ENCODE measurements at places on chromosomes 11 and 22. TPM values are rescaled to one million over a fixed set of nuclear protein-coding genes. Genes with fewer than 3 reads are reported as not detected.

DNA sequence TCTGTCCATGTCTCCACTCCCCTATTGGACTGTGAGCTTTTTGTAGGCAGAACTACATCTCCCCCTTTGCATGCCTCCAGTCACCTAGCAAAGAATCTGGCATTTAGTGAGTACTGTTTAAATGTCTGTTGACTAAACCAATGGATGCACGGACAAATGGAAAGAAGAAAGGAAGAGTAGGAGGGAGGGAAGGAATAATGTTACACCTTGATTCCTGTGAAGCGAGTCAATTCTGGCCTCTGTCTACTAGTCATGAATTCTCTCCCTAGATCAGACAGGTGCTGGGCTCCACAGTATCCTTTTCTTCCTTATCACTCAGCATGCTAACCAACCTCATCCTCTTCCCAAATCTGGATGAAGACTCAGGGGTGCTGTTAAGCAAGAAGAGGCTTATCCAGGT lies 33.6 kb downstream of the GALNT18 start:
- no peak overlapping the region for H3K4me3 ChIP-seq
- no peaks in the 10 kb centered on the region for H3K27me3 ChIP-seq
- no peak overlapping the region for H3K27ac ChIP-seq
- H3K4me1 ChIP-seq = no peaks in the 10 kb centered on the region
- no peaks in the 10 kb centered on the region for H3K36me3 ChIP-seq

DNA sequence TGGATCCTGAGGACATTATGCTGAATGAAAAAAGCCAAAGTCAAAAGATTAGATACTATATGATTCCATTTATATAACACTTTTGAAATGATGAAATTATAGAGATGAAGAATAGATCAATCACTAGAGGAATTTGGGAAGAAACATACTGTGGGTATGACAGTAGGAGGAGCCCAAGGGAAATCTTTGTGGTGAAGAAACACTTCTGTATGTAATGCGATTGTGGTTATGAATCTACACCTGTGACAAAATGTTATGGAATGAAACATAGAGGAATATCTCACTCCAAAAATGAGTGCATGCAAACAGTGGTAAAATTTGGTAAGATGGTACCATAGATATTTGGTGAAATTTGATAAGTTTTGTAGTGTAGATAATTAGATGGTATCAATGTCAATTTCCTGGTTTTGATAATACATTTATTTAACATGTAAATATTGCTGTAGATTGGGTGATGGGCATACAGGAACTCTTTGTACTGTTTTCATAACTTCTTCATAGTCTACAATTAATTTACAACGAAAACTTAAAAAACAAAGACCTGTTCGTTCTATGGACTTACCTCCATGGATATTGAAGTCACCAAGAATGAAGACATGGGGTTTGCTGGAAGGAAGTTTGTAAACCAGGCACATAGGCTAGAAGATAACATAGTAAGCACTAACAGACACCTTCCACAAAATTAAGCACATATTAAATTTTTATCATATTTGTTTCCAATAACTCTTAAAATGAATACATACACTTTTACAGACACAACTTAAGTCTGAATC lies 11.5 kb downstream of the MRGPRX1 start:
- no peaks in the 10 kb centered on the region for H3K27me3 ChIP-seq
- H3K4me1 ChIP-seq = no peaks in the 10 kb centered on the region
- no peak overlapping the region for H3K27ac ChIP-seq
- no peaks in the 10 kb centered on the region for H3K36me3 ChIP-seq

GRCh38 chr22:19808873-19809478 lies 45.7 kb downstream of the GNB1L start:
- no peaks in the 10 kb centered on the region for H3K27me3 ChIP-seq
- no peaks in the 10 kb centered on the region for H3K36me3 ChIP-seq
- no peak overlapping the region for H3K4me3 ChIP-seq
- no peak overlapping the region for H3K27ac ChIP-seq

CDC42BPG gene
- 16.8 TPM for total RNA-seq

PHOX2A gene
- 0.35 TPM for total RNA-seq

LRRC74B gene
- not detected for total RNA-seq

C22orf42 gene
- total RNA-seq = not detected

DNA sequence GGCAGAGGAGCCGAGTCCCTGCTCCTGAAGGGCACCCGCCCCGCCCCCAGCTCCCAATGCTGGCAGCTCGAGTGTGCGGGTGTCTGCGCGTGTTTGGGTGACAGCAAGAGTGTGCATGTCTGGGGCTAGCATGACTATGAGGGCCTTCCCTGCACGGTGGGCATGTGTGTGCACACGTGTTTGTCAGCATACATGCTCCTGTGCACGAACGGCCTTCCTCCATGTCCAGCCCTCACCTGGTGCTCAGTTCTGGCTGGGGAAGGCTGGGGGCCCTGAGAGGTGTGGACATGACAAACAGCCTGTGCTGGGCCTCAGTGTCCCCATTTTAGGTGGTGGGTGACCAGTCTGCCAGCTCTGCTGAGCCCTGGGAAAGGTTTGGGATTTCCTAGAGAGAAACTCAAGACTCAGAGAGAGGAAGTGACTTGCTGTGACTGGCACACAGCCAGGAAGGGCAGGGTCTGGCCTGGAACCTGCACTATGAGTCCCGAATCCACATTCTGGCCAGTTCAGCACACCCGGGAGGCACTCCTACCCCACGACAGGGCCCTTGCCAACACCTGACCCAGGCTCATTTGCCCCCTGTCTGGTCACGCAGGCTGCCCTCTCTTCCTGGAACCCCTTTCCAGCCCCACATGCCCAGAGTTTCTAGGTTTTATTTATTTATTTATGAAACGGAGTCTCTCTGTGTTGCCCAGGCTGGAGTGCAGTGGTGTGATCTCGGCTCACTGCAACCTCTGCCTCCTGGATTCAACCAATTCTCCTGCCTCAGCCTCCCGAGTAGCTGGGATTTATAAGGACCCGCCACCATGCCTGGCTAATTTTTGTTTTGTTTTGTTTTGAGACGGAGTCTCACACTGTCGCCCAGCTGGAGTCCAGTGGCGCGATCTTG lies 3.3 kb upstream of the SHISA8 start:
- peaks cover 8% of the 10 kb centered on the region for H3K4me1 ChIP-seq
- H3K27ac ChIP-seq = no peak overlapping the region
- no peaks in the 10 kb centered on the region for H3K36me3 ChIP-seq
- H3K27me3 ChIP-seq = no peaks in the 10 kb centered on the region

DNA sequence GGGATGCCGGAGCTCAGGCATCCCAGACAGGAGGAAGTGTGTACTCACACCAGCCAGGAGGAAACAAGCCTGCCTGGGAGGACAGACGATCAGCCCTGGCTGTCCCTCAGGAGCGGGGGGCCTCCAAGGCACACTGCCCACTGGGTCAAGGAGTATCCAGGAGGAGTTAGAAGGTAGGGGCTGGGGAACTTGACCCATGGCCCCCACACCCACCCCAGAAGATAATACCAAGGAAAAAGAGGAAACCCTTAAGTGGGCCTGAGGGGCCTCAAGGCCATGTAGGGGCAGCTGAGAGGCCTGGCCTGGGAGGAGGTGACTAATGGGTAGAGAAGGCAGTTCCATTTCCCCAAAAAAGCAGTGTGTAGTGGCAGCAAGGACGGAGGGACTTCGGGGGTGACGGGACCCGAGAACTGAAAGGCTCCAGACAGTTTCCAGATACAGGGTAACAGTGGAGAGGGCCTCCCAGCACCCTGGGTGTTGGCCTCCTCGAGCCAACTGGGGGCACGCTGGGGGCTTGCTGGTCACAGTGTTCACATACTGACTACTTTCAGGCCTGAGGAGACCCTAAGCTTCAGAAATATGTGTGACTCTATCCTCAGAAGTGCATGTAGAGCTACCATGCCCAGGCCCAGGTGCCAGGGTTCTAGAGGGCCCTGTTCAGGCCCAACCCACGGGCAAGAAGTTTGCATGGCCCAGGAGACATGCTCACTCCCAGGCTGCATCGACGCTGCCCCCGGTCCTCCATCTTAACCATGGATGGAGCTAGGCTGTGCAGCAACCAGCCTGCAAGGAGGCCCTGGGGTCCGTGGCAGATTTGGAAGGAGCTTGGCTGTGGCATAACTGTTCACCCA lies 75.7 kb upstream of the PITPNB start:
- H3K4me1 ChIP-seq = no peaks in the 10 kb centered on the region
- no peak overlapping the region for H3K4me3 ChIP-seq
- no peak overlapping the region for H3K27ac ChIP-seq
- no peaks in the 10 kb centered on the region for H3K27me3 ChIP-seq

WBP2NL gene
- total RNA-seq = 1.8 TPM

GRCh38 chr11:47860536-47860935 lies 12.4 kb upstream of the NUP160 start:
- no peak overlapping the region for H3K27ac ChIP-seq
- no peak for DNase-seq
- H3K4me1 ChIP-seq = peaks cover 5% of the 10 kb centered on the region
- H3K4me3 ChIP-seq = no peak overlapping the region
- no peaks in the 10 kb centered on the region for H3K27me3 ChIP-seq
- no peaks in the 10 kb centered on the region for H3K36me3 ChIP-seq

GRCh38 chr22:45268958-45269844 lies 15.5 kb upstream of the UPK3A start:
- peak; percentile 96 for DNase-seq
- H3K4me3 ChIP-seq = peak overlapping the region; percentile 16
- H3K27me3 ChIP-seq = no peaks in the 10 kb centered on the region
- H3K27ac ChIP-seq = no peak overlapping the region
- H3K4me1 ChIP-seq = peaks cover 4% of the 10 kb centered on the region

- H3K27ac ChIP-seq = no peak overlapping the region
- DNase-seq = no peak
- H3K27me3 ChIP-seq = no peaks in the 10 kb centered on the region
- no peaks in the 10 kb centered on the region for H3K36me3 ChIP-seq
- no peak overlapping the region for H3K4me3 ChIP-seq
These were observed 38.5 kb upstream of the NUP50 start for GRCh38 chr22:45125188-45125587.

- no peaks in the 10 kb centered on the region for H3K27me3 ChIP-seq
- no peaks in the 10 kb centered on the region for H3K36me3 ChIP-seq
- H3K4me1 ChIP-seq = peaks cover 18% of the 10 kb centered on the region
- no peak overlapping the region for H3K27ac ChIP-seq
These were observed 101.9 kb downstream of the MICAL2 start for GRCh38 chr11:12212174-12212820.

PCF11 gene
- 30.9 TPM for total RNA-seq

DNA sequence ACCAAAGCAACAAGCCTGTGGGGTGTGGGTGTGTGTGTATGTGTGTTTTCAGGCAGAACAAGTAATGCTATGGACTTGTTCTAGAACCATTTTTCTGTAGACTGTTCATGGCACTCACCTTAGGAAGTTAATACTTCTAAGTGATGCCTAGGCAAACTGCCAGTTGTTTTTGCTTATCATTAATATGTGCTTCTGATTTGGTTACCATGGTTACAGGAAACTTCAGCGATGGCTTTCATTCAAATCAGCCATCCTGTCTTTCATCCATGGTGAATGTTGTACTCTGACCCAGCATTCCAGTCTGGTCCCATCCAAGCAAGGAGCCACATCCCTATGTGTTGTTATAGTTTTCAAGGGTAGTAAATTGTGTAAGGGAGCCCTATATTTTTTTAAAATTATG lies 49.8 kb upstream of the ARHGAP20 start:
- H3K4me1 ChIP-seq = peaks cover 7% of the 10 kb centered on the region
- no peak overlapping the region for H3K4me3 ChIP-seq
- H3K27ac ChIP-seq = no peak overlapping the region
- H3K27me3 ChIP-seq = no peaks in the 10 kb centered on the region
- H3K36me3 ChIP-seq = no peaks in the 10 kb centered on the region

HBE1 gene
- not detected for total RNA-seq

- H3K4me3 ChIP-seq = no peak overlapping the region
- no peaks in the 10 kb centered on the region for H3K4me1 ChIP-seq
- no peak overlapping the region for H3K27ac ChIP-seq
- peak; percentile 15 for DNase-seq
- H3K36me3 ChIP-seq = no peaks in the 10 kb centered on the region
These were observed 32.6 kb downstream of the NFAM1 start for GRCh38 chr22:42399315-42400271.

OR10G6 gene
- not detected for total RNA-seq

IGF2 gene
- 6.6 TPM for total RNA-seq

C22orf23 gene
- 0.21 TPM for total RNA-seq

- no peaks in the 10 kb centered on the region for H3K27me3 ChIP-seq
- no peaks in the 10 kb centered on the region for H3K36me3 ChIP-seq
- no peaks in the 10 kb centered on the region for H3K4me1 ChIP-seq
- no peak overlapping the region for H3K27ac ChIP-seq
These were observed 38.4 kb upstream of the CLMP start for GRCh38 chr11:123233280-123233974.

ZNF70 gene
- 2.2 TPM for total RNA-seq

DNA sequence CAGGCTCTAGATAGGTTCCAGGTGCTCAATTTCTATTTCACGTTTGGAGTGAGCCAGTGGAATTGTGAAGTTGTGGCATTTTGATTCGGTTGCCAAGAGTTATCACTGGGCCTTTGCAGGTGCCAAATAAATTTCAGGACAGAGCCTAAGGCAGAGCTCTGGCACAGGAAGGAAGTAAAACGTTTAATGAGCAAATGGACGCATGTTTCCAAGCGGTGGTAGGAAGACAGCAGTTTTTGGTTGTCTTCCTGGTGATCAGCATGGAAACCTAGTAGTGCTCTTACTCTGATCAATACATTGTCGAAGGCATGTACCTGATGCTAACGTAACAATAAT lies 452 bp downstream of the BIRC3 start:
- H3K36me3 ChIP-seq = no peaks in the 10 kb centered on the region
- peaks cover 6% of the 10 kb centered on the region for H3K4me1 ChIP-seq
- no peaks in the 10 kb centered on the region for H3K27me3 ChIP-seq
- H3K27ac ChIP-seq = peak overlapping the region; percentile 82
- no peak for DNase-seq

CARNS1 gene
- total RNA-seq = 0.39 TPM

DNA sequence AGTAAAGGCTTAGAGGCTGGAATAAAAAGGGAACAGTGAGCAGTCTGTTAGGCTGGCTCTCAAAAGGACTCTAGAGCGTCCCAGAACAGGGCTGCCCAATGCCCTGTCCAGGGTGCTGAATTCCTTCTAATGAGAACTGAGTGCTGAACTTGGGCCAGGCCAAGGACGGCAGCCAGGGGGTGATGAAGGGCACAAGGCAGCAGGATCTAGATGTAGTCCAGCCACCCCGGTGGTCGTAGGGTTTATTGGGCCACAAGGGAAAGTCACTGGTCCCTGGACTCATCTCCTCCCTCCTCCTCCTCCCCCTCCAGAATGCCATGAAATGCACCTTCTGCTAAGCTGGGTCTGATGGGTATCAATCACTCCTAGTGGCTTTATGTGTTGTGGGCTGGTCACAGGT lies 19.2 kb downstream of the NPTXR start:
- no peaks in the 10 kb centered on the region for H3K4me1 ChIP-seq
- no peak overlapping the region for H3K27ac ChIP-seq
- DNase-seq = no peak
- no peaks in the 10 kb centered on the region for H3K36me3 ChIP-seq
- no peaks in the 10 kb centered on the region for H3K27me3 ChIP-seq

DNA sequence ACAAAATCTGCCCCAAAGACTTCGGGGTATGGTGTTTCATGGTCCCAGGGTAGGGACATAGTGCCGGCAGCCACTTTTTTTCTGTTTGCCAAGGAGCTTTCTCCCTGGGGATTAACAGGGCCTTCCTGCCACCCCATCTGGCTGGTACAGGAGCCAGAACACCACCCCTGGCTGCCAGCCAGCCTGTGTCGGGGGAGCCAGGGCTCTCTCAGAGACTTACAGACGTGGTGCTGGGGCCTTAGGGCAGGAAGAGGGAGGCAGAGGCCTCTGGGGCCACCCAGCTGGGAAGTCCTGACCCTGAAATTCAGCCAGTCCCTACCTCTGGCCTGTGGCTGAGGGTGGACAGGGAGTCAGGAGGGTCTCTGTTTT lies 52.4 kb upstream of the CDON start:
- H3K36me3 ChIP-seq = no peaks in the 10 kb centered on the region
- H3K4me3 ChIP-seq = no peak overlapping the region
- H3K27ac ChIP-seq = peak overlapping the region; percentile 60
- peak; percentile 64 for DNase-seq
- H3K27me3 ChIP-seq = no peaks in the 10 kb centered on the region
- peaks cover 25% of the 10 kb centered on the region for H3K4me1 ChIP-seq

PHETA2 gene
- 9.8 TPM for total RNA-seq
